SK-MEL-5 (cell line): ENCODE measurements at places on chromosomes 4 and X.

GRCh38 chrX:56618323-56618722, 54.9 kb downstream of the UBQLN2 start:
- no peak for DNase-seq

DNA sequence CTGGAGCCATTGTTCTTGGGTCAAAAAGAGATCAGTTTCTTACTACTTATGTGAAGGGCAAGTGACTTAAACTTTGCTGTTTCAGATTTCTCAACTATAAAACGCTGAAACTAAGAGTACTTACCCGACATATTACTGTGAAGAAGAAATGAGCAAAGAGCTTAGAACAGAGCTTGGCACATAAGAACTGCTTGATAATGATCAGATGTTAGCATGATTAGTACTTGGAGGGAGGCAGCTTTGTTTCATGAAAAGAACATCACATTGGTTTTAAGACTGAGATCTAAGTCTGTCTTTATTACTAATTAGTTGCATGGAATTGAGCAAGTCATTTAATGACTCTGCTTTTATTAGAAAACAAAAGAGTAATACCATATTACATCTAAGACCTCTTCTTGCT, 169.1 kb downstream of the ARHGAP24 start:
- no peak for DNase-seq

- DNase-seq, result no peak
Measured at GRCh38 chr4:94285666-94286065, 57.0 kb downstream of the HPGDS start.

DNA sequence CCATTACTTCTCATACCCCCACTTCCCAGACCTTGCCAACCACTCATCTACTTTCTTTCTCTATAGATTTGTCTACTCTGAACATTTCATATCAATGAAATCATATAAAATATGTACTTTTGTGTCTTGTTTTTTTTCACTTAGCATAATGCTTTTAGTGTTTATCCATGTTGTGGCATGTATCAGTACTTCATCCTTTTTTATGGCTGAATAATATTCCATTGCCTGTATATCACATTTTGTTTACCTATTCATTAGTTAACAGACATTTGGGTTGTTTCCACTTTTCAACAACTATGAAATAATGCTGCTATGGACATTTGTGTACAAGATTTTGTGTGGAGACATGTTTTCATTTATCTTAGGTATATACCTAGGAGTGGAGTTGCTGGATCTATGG, 324.1 kb downstream of the OPHN1 start:
- no peak for DNase-seq
